H7 (cell line): ENCODE measurements at places on chromosomes 3 and 15.
A peak's percentile ranks its signal among the peaks of the same experiment; 100 is the strongest.

- DNase-seq = no peak
Observed at GRCh38 chr15:76517910-76518309, 181.3 kb downstream of the ISL2 start.

DNA sequence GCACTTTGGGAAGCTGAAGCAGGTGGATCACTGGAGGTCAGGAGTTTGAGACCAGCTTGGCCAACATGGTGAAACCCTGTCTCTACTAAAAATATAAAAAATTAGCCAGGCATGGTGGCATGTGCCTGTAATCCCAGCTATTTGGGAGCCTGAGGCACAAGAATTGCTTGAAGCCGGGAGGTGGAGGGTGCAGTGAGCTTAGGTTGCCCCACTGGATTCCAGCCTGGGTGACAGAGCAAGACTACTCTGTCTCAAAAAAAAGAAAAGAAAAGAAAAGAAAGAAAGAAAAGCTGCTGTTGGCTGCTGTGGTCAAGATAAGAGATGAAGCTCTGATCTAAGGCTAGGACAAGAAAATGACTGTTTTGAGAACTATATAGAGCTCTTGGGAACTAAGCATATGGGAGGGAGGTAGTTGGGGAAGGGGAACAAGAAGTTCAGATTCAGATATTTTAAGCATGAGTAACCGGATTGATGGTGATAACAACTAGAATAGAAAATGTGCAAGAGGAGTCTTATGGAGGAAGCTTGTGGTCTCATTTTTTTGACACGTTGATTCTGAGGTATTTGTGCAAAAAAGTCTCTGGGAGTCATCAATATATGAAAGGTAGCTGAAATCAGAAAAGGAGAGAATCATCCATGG, 25.7 kb downstream of the DNAH12 start:
- DNase-seq = no peak

GRCh38 chr3:141311170-141311495, 57.2 kb upstream of the ZBTB38 start:
- DNase-seq = no peak

GRCh38 chr15:80404057-80404760, at the start of gene ARNT2:
ARNT2 (plus strand) TSS chr15:80404382; CDS start chr15:80404516, 134 bp downstream.
- DNase-seq = peak; percentile 90

GRCh38 chr3:30353711-30354467, 252.5 kb upstream of the TGFBR2 start:
- DNase-seq = no peak

DNA sequence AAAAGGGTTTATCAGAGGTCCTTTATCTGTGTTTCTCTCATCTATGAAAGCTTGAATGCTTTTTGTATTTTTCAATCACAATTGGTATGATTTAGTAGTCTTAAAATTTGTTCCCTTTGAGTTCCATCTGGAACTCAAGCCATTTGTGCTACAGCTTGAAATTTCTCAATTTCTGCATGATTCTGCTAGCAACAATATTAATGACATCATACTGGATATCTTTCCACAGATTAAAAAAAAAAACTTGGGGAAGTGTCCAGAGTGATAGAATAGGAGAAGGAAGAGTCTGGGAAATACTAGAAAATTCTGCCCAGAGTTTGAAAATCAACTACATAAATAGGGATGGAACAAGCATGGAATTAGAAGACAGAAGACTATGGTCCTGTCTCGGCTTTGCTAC, 9.3 kb upstream of the FBN1 start:
- DNase-seq = no peak

GRCh38 chr3:70264122-70264780, 48.2 kb downstream of the MDFIC2 start:
- no peak for DNase-seq

DNA sequence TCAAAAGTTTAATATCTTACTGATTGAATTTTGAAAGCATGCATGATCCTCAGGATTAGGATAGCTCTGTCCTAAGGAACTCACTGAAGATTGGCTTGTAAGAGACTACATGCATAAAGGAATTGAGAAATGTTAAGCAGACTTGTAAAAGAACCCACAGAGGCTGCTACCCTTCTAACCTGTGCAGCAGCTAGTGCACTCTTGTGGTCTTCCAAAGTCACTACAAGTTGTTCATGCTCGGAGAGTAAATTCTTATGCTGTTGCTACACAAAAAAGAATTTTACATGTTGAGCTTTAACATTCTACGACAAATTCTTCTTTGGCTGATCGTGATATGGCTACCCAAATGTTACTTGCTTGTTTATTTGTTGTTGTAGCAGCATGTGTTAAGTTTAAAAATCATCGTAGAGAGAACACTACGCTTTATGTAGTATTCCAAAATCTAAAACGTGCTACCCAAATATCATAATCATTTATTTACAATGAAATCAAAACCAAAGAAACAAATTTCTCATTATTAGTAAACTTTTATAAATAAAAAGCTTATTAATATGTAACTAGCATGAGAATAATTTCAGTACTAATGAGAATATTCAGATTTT, 55.0 kb downstream of the GOLIM4 start:
- DNase-seq = peak; percentile 38

DNA sequence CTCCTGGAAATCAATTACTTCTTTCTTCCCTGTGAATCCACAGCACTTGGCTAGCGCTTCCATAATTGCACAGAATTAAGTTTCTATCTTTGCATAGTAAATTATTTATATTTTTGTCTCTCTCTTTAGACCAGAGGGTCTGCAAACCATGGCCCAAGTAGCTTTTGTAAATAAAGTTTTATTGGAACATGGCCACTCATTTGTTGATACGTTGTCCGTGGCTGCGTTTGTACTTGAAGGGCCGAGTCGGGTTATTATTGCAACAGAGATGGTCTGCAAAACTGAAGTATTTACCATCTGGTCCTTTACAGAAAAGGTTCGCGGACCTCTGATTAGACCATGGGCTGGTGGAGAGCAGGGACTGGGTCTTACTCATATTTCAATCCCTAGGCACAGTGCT, 102.5 kb downstream of the RPLP1 start:
- DNase-seq = no peak

- DNase-seq = no peak
Observed at GRCh38 chr3:18051306-18051705, 308.9 kb upstream of the TBC1D5 start.

GRCh38 chr3:52231502-52232278, 6.2 kb upstream of the TLR9 start:
- DNase-seq = peak; percentile 95

DNA sequence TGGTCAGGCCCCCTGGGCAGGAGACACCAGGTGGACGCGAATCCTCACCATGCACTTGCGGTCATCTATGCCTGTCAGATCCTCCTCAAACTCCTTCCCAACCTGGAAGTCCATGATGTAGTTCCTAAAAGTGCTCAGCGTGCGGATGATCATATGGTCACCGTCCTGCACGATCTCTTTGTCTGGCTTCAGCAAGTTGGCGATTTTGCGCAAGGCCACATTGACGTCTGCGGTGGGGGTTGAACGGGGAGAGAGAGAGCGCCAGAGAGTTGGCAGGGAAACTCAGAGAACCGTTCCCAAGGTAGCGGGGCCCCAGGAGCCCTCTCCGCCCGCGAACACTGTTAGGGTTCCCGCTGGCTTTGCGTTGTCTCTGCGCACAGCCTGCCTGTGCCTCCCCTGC, 809 bp downstream of the RBP1 start:
- DNase-seq = peak; percentile 67

DNA sequence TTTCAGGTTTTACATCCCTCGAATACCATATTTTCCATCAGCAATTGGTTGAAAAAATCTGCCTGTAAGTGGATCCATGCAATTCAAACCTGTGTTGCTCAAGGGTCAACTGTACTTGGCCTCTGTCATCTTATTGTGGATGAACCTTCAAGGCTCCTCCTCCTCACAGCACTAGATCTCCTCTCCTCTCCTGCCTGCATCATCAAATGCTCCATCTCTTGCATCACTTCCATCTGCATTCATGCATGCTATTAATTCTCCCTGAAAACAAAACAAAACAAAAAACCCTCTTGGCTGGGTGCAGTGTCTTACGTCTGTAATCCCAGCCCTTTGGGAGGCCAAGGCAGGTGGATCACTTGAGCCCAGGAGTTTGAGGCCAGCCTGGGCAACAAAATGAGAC, 10.1 kb downstream of the BCL2L10 start:
- DNase-seq = no peak

- no peak for DNase-seq
Observed at GRCh38 chr3:4406746-4407568, 60.1 kb downstream of the SUMF1 start.

- peak; percentile 7 for DNase-seq
Observed at GRCh38 chr3:81643721-81644120, 117.7 kb downstream of the GBE1 start.

DNA sequence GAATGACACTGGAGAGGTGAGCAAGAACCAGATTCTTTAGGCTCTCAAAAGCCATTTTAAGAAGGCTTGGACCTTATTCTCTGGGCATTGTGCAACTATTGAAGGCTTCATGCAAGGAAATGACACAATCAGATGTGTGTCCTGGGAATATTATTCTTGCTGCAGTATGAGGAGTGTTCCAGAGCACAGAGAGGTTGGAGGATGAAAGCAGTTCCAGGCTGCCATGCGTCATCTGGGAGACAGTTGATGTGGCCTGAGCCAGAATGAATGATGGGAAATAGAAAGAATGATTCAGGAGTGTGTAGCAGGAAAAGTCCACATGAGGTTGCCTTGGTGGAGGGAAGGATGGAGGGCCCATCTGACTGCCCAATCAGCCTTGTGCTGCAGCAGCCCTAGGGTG, 123.1 kb downstream of the CHCHD6 start:
- no peak for DNase-seq
